ENCODE measurements at places on chromosomes 5 and 9.

GRCh38 chr5:134465816-134466240 is 54.1 kb upstream of the CDKN2AIPNL start:
- peak; percentile 71 for DNase-seq

DNA sequence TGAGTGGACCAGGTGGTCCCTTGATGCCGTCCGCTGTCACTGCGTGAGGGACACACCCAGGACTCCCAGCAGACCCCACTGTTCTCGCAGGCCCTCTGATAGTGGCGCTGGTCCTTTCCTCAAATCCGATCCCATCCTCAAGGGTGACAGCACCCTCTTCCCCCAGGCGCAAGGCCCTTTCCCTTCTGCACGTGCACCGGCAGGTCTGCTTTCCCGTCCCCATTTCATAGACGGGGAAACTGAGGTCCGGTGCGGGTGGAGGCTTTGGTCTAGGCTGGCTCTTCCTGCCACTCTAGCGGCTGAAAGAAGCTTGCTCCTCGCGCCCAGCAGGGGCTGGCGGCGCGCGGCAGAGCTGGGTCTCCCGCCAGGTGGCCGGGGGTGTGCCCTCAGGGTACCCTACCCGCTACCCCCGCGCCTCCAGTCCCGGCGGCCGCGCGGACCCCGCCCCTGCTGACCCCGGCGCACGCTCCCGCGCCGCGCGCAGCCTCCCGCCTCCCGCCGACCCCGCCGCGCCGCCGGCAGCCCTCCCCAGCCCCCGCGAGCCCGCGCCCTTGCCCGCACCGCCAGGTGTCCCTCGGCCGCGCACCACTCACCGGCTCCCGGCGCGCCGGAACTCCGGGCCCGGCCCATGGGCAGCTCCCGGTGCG is 453 bp downstream of the RASGEF1C start:
- DNase-seq: no peak

GRCh38 chr5:80146046-80146445 is 109.8 kb downstream of the SERINC5 start:
- no peak for DNase-seq

DNA sequence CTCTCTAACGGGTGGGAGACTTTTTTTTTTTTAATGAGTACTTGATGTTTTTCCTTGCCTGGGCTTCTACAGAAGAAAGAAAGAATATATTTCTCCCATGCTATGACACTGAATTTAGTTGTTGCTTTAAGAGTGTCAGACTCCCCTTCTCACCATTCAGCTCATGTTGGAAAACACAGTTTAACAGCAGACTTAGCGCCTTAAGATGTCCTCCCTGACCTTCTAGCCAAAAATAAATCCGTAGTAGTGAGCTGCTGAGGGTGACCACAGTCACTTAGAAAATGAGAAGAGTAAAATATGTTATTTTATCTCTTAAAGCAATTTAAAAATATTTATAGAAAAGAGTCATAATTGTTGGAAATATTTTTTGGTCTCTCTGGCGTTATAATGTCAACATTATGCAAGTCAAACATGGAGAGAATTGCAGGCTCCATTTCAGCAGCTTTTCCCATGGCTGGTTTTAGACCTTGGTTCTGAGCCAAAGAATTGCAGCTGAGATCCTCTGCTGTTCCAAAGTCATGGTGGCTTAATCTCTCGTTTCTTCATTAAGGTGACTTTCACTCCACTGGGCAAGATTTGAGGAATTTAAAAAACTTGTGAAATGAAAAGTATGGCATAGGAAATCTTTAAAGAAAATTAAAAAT is 143.5 kb downstream of the GHR start:
- DNase-seq: no peak

- peak; percentile 66 for DNase-seq
Measured at GRCh38 chr9:117412006-117412715, 2.7 kb downstream of the ASTN2 start.

DNA sequence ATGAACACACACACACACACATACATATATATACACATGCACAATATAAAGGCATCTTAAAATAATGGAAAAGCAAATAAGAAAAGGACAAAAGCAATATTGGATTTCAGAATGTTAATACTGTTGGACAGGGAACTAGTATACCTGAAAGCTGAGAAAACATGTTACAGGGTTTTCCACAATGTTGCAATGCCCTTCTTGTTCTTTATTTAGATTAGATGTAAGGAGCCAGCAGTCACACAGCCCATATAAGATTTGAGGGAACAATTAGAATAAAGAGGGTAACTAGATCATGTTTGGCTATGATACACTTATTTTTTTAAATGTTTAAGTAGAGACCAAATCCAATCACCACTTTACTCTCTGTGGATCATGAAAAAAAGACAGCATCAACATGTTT is 61.7 kb downstream of the SH3TC2 start:
- DNase-seq: no peak

- DNase-seq: no peak
Measured at GRCh38 chr5:159362220-159362619, 31.9 kb upstream of the IL12B start.

DNA sequence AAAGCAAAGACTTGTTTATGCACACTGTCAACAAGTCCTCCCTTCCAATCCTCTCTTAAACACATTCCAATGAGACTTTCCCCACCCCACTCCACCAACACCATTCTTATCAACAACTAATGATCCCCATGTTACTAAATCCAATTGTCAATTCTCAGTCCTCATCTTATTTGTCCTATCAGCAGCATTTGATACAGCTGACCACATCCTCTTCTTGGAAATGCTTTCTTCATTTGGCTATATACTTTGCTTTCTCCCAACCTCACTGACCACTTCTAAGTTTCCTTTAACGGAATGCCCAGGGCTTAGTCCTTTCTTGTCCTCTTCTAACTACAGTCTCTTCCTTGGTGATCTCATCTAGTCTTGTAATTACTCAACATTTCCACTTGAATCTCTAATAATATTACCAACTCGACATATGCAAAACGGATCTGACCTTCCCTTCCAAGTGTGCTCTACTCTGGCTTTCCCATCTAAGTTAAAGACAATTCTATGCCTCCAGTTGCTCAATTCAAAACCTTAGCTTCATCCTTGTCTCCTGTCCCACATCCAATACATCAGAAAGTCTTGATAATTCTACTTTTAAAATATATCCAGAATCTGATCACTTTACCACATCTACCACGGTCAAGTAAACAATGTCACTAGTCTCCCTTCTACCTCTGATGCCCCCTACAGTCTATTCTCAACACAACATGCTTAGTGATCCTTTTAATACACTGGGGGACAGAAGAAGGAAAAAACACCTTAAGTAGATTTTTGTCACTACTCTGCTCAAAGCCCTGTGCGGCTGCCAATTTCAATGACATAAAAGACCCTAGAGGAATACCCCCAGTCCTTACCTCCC is 25.5 kb downstream of the AGTPBP1 start:
- no peak for DNase-seq

GRCh38 chr9:16074963-16075362 is 522.1 kb downstream of the CCDC171 start:
- DNase-seq: no peak

- no peak for DNase-seq
Measured at GRCh38 chr5:55062039-55062779, 38.2 kb downstream of the GZMK start.

- no peak for DNase-seq
Measured at GRCh38 chr5:83104021-83104420, 26.7 kb downstream of the XRCC4 start.

DNA sequence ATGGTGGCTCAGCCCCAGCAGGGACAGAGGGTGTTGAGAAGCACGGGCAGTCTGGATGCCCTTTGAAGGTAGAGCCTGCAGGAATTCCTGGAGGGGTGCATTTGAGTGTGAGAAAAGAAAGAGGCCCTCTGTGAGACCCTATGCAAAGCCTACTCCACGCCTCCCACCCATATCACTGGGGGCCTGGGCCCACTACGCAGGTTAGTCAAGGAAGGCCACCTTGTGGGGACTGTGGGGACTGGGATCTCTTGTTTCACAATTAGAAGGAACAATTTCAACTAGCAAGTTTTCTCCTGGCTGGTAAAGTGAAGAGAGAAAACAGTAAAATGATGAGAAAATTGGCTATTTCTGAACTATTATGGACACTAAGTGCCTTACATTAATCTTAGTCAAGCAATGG is 486.2 kb upstream of the DAP start:
- DNase-seq: no peak
